B cell (primary cell): ENCODE measurements at places on chromosomes 4 and X. TPM values are rescaled to one million over a fixed set of nuclear protein-coding genes. Genes with fewer than 3 reads are reported as not detected.
A peak's percentile ranks its signal among the peaks of the same experiment; 100 is the strongest.

DNA sequence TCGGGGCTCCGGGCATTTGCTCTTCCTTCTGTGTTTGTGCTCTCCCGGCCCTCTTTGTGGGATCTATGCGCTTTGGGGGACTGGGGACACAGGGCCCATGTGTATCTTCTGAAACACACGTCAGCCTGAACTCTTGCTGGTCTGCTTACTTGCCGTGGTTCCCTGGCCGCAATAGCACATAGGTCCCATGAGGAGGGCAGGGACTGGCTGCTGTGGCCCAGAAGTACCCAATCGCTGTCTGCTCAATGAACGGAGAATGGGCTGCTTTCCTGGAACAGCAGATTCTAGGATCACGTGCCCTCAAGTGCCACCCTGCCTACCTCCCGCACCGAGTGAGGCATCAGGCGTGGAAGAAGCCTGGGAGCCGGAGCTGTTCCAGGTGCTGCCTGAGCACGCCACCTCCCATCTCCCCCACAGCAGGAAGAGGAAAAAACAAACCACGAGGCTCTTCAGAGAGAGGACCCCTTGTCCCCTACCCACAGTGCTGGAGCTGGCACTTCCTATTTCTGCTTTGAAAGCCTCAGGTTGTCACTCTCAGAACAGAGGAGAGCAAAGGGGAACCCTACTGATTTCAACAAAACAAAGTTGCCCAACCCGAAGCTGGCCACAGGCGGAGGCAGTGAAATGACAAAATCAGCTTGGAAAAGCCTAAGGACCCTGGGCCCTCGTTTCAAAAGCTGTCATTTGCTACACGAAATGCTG lies 3.8 kb downstream of the G6PD start:
- peak; percentile 58 for DNase-seq

DNA sequence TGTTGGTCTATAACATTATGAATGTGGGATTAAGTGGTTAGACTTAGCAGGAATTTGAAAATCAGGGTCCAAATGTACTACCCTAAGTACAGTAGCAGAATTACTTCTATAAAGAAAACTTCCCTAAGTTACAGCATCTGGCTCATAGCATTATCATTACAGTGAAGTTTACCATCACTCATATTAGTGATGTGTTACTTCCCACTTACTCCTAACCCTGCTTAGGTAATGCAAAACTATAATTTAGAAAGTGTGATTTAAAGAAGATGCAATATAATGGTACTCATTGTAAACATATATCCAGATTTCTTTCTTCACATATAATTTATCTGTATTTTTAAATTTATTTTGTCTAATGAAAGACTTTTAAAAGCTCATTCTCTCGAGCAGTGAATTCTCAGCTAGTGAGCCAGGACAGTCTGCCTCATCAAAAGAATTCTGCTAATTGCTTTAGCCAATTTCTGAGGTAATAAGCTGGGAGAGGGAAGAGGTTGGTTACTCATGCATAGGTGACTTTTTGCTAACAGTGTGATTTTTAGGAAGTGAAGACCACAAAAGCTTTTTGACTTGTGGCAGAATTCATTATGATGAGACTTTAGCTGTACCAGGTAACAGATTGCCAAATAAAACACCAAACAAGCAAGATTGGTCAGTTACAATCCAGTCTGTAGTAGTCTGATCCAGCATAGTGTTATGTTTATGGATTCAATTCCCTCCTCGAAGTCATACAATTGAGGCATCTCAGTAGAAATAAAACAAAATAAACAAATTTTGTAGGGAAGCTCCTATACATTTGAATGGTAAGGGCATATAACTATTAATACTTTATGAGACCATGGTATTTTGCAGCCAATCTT lies 21.0 kb downstream of the PLS3 start:
- DNase-seq: no peak

ARMCX1 gene
- 0.17 TPM in 2 replicates for total RNA-seq

DNA sequence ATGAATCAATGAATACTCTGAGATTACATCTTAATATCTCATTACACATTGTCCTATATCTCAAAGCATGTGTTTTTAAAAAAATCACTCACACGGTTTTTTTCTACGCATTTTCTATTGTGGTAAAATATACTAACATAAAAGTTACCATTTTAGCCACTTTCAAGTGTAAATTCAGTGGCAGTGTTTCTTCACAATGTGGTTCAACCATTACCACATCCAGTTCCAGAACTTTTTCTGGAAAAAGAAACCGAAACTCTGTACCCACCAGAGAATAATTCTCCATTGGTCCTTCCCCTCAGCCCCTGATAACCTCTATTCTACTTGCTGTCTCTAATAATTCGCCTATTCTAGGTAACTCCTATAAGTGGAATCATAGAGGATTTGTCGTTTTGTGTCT lies 35.3 kb upstream of the ACSL1 start:
- no peak for DNase-seq

- DNase-seq: no peak
These were observed 45.0 kb downstream of the CRLF2 start for GRCh38 chrX:1167466-1167865.

CXCR3 gene
- total RNA-seq: 6.9 and 8.0 TPM in 2 replicates

BTK gene
- total RNA-seq: 235 and 243 TPM in 2 replicates

PAGE2 gene
- 1.7 TPM in 1 of 2 replicates, not detected in the other for total RNA-seq

EMCN gene
- not detected in 2 replicates for total RNA-seq

- no peak for DNase-seq
These were observed 271.5 kb downstream of the NR3C2 start for GRCh38 chr4:148170408-148171365.

GRCh38 chr4:156815717-156816359 lies 155.8 kb downstream of the PDGFC start:
- DNase-seq: no peak

- DNase-seq: no peak
These were observed 28.8 kb downstream of the FGF2 start for GRCh38 chr4:122855353-122855890.

DNA sequence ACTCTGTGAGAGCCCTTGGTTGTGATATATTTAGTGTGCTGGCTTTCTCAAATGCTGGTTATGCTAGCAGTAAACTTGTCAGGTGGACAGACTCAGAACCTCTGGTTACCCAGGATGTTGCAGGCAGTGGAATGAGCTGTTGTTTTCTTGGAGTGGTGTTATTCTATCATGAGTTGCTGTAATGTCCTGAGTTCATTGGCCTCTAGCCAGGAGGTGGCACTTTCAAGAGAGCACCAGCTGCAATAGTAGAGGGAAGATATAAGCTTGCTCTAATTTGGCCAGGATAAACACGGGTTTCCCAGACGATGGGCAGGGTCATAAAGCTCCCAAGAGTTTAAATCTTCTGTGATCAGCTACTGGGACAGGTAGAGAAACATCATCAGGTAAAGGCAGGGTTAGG lies 95.0 kb upstream of the UBQLN2 start:
- DNase-seq: no peak

WDR44 gene
- 20.8 and 24.4 TPM in 2 replicates for total RNA-seq

ZNF732 gene
- total RNA-seq: not detected in 2 replicates

DNA sequence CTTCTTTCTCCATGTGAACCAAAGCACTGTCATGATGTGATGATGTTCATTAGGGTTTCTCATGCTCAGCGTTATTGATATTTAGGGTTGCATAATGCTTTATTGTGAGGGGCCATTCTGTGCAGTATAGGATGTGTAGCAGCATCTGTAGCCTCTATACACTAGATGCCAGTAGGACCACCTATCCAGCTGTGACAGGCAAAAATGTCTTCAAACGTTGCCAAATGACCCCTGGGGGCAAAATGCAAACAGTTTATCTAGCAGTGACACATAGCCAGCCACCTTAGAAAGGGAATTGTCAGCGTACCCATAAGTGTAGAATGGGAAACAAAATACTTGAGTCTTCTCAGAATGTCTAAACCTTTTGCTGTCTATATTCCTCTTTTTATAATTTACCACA lies 18.8 kb downstream of the NFKB1 start:
- DNase-seq: no peak

- peak; percentile 6 for DNase-seq
These were observed 53.6 kb upstream of the FUNDC1 start for GRCh38 chrX:44596277-44596676.

ADH1C gene
- not detected in 2 replicates for total RNA-seq

LIMCH1 gene
- not detected in 2 replicates for total RNA-seq

GRCh38 chrX:153499876-153500275 lies 5.1 kb downstream of the BGN start:
- DNase-seq: no peak

DNA sequence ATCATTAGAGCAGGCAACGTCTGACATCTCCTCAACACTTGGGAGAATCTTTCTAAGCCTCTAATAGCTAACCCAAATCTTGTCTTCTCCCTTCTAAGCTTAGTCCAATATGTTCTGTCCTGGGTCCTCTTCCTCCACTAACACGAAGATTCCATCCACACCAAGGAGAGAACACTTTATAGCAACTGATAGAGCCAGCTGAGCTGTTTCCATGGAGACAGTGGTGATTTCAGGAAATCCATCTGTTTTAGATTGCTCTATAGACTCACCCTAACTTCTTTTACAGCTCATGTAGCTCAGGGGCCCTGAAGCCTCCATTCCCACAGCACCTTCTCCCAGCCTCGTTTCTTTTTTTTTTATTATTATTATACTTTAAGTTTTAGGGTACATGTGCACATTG lies 37.4 kb downstream of the SCD5 start:
- DNase-seq: no peak
